ENCODE measurements at places on chromosomes 2 and 18.

GRCh38 chr18:74377776-74378175, 62.1 kb downstream of the C18orf63 start:
- no peak for DNase-seq

DNA sequence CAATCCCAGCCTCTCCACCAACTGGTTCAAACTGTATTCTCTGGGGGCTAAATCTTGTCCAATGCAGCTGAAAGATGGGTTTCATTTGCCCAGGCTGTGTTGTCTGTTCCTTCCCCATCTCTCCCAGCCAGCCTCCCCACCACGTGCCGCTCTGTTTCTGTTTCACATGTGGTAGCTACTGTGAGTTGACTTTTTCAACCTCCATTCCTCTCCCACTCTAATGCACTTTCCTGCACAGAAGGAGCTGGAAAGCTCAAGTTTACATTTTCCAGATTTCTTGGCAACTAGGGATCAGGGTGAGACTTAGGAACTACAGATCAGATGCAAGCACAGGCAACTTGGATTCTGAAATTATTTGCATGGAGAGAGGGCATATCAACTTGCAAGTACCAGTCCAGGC, 19.0 kb upstream of the NPAS2 start:
- DNase-seq, result no peak

DNA sequence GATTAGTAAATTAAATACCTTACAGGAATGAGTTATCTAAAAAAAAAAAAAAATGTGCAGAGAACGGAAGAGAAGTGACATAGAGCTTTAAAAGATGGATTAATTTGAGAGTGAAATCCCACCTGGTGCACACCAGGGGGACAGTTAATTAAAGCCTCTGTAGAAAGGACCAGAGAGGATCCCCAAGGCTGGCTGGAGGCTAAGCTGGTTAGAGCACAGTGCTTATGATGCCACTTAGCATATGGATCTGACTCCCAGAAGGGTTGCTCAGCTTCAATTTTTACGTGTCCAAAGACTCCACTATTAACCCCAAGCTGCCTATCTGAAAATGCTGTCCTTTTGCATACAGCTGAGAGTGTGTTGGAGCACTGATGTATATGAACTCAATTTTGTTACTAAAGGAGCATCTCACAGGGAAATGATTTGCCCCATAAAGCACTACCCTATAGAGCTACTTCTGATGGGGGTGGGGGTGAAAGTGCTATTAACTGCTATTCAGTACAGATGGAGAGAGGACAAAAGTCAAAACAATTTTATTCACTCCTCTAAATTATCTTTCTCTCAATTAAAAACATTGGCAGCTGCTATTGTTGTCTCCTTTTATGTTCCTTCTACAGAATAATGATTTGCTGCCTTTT, 15.2 kb upstream of the SLC8A1 start:
- no peak for DNase-seq

- DNase-seq, result no peak
Observed at GRCh38 chr18:4549164-4549872, 94.2 kb upstream of the DLGAP1 start.

GRCh38 chr18:51448949-51449348, 251.5 kb upstream of the MEX3C start:
- no peak for DNase-seq

DNA sequence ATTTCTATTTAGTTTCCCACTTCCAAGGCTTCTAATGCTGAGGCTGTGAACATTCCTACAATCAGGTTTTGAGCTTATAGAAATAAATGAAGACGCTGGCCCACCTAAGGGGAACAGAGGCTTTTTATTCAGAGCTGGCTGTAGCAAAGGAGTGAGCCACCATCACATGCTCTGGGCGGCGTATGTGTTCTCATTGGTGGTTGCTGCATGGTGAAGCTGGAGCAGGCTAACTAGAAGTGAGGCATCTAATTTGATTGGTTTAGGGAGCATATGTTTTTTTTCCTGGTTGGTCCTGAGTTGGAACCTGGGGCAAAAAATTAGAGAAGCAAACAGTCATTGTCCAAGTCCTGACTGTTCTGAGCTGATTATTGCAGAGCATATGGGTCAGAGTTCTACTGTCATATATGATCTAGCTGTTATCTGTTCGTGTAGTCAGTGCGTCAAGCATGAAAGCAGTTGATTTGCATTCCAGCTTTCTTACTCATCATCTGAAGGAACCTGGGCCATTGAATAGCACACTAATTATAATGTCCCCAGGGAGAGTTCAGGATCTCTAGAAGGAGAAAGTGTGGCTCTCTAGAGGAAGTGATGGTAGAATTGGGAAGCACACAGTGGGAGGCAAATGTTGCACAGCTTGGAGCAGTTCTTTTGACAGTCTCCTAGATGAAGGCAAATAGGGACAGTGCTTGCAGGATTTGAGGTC, 279.6 kb downstream of the PARD3B start:
- DNase-seq, result no peak
